ENCODE measurements at places on chromosomes 3 and 15.

GRCh38 chr3:136988651-136989050 lies 30.9 kb downstream of the IL20RB start:
- no peaks in the 10 kb centered on the region for H3K4me1 ChIP-seq
- DNase-seq, result no peak
- no peak overlapping the region for H3K4me3 ChIP-seq
- H3K36me3 ChIP-seq, result no peaks in the 10 kb centered on the region
- H3K27ac ChIP-seq, result no peak overlapping the region
- H3K27me3 ChIP-seq, result no peaks in the 10 kb centered on the region

DNA sequence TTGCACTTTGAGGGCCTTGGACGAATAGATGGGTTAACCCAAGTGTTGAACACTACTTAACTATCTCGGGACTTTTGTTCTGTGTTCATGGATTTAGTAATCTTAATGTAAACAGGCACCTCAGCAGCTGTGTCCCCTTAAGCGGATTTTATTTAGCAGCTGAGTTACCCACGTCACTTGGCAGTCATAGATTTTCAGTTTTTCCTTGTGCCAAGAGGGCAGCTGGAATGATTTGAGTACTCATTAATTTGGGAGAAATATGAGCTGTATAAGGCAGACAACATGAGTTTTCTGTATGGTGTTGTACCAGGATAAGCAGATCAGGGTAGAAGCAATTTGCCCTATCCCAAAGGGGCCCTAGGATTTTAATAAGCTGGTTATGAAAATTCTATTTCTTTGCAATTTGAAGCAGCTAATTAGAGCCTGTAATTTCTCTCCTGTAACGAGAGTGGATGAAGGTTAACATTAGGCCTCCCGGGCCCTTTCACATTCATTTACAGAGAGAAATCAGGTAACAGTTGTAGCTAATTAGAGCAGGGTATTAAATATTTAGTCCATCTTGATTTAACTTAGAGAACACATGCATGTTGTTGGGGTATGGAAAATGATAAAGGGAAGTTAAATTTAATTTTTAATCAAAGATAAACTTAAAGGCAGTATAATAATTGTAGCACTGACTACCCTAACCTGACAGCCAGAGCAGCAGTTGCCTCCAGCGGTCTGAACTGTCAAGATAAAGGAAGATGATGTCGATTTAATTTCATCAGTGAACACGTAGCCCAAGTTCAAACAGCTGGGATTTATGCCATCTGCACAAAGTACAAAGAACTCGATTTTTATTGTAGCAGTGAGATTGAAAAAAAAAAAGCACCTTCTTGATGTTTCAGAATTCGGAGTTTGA lies 194.5 kb downstream of the LRTM1 start:
- DNase-seq, result no peak
- no peaks in the 10 kb centered on the region for H3K36me3 ChIP-seq
- no peaks in the 10 kb centered on the region for H3K4me1 ChIP-seq
- H3K27me3 ChIP-seq, result no peaks in the 10 kb centered on the region
- H3K4me3 ChIP-seq, result no peak overlapping the region

DNA sequence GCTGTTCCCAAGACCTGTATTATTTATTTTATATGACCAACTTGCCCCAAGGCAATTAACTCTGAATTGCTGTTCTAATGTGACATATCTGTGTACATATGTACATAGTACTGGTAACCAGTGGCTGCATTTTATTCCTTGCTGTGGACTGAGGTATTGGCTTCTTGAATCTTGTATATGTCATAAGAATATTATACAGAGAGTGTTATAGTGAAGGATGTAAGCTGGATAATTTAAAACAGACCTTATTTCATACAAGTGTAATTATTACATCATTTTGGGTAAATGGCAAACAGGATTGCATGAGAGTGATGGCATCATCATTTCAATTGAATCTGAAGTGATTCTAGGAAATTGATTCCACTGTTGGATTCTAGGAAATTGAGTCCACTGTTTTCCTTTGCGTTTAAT lies 32.9 kb downstream of the B3GALNT1 start:
- H3K36me3 ChIP-seq, result no peaks in the 10 kb centered on the region
- no peak for DNase-seq
- no peak overlapping the region for H3K4me3 ChIP-seq
- no peaks in the 10 kb centered on the region for H3K27me3 ChIP-seq

DNA sequence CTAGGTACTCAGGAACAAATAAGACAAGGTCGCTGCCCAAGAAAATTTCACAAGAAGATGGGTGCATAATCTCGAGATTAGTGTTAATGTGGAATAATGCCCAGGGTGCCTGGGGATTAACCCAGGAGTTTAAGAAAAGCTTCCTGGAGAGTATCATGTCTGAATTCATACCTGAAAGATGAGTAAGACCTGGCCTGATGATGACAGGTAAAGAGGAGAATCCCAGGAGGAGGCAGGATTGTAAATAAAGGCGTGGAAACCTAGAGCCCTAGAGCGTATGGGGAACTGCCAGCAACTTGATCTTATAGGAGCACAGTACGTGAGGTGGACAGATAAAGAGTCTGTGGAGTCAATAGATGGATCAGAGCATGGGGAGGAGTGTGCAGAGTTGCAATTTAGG lies 43.0 kb downstream of the ARRDC4 start:
- no peaks in the 10 kb centered on the region for H3K4me1 ChIP-seq
- H3K4me3 ChIP-seq, result no peak overlapping the region
- no peaks in the 10 kb centered on the region for H3K27me3 ChIP-seq
- no peak for DNase-seq
- no peaks in the 10 kb centered on the region for H3K36me3 ChIP-seq

GRCh38 chr3:167318996-167319615 lies 61.0 kb downstream of the ZBBX start:
- H3K27ac ChIP-seq, result no peak overlapping the region
- no peak overlapping the region for H3K4me3 ChIP-seq
- H3K4me1 ChIP-seq, result no peaks in the 10 kb centered on the region
- H3K27me3 ChIP-seq, result no peaks in the 10 kb centered on the region
- DNase-seq, result no peak

DNA sequence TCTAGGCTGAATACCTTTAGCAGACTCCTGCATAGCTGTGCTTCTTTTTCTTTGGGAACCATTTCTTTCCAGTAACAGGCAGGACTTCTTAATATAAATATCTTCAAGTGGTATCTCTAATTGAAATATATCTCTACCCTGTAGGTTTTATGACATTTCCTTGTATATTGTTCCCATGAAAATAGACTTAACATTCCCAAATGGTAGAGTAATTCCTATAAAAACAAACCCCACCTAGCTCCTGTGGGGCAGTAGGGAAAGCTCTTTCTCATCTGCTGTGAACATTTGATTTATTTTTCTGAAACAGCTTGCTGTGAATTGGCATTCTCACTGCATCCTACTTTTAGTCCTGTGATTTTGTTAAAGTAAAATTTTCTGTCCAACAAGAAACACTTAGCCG lies 20.8 kb downstream of the SELENOT start:
- no peaks in the 10 kb centered on the region for H3K27me3 ChIP-seq
- no peaks in the 10 kb centered on the region for H3K36me3 ChIP-seq
- no peaks in the 10 kb centered on the region for H3K4me1 ChIP-seq

GRCh38 chr3:56458496-56459103 lies 9.7 kb downstream of the ERC2 start:
- H3K36me3 ChIP-seq, result no peaks in the 10 kb centered on the region
- H3K4me1 ChIP-seq, result no peaks in the 10 kb centered on the region
- peaks cover 15% of the 10 kb centered on the region for H3K27me3 ChIP-seq
- DNase-seq, result no peak

GRCh38 chr3:33732394-33732793 lies 14.3 kb upstream of the CLASP2 start:
- H3K36me3 ChIP-seq, result no peaks in the 10 kb centered on the region
- no peak overlapping the region for H3K4me3 ChIP-seq
- no peaks in the 10 kb centered on the region for H3K27me3 ChIP-seq

GRCh38 chr15:93557696-93558095 lies 468.7 kb upstream of the RGMA start:
- no peaks in the 10 kb centered on the region for H3K27me3 ChIP-seq
- no peak overlapping the region for H3K27ac ChIP-seq
- H3K36me3 ChIP-seq, result no peaks in the 10 kb centered on the region
- H3K4me1 ChIP-seq, result no peaks in the 10 kb centered on the region
- no peak for DNase-seq

DNA sequence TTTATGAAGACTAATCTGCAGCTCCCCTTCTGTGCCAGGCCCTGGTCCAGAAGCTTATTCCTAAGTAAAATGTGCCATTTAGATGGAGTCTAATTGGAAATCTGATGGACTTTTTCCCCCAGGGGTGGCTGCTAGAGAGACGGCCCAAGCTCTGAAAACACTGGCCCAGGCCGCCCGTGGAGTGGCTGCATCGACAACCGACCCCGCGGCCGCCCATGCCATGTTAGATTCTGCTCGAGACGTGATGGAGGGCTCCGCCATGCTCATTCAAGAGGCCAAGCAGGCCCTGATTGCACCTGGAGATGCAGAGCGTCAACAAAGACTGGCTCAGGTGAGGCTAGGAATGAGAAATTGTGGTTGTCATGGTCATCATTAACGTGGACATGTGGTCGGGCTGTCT lies 305.8 kb upstream of the TPM1 start:
- H3K36me3 ChIP-seq, result no peaks in the 10 kb centered on the region
- DNase-seq, result no peak
- H3K27me3 ChIP-seq, result peaks cover 4% of the 10 kb centered on the region
- no peak overlapping the region for H3K4me3 ChIP-seq
